CD4-positive, alpha-beta T cell (primary cell): ENCODE measurements at places on chromosomes 5 and 9.

GRCh38 chr5:74412066-74412465 is 228.5 kb downstream of the ENC1 start:
- DNase-seq, result no peak

- no peak for DNase-seq
Observed at GRCh38 chr9:93697352-93698139, 121.2 kb downstream of the PHF2 start.

GRCh38 chr9:89314955-89315354 is 3.3 kb upstream of the SECISBP2 start:
- DNase-seq, result no peak

GRCh38 chr5:140130949-140131733 is 5.4 kb downstream of the IGIP start:
- DNase-seq, result no peak

GRCh38 chr5:54696931-54697330 is 179.4 kb downstream of the SNX18 start:
- DNase-seq, result no peak

- no peak for DNase-seq
Observed at GRCh38 chr9:131851414-131851813, 111.5 kb upstream of the RAPGEF1 start.

GRCh38 chr5:31751610-31752009 is 112.7 kb downstream of the PDZD2 start:
- no peak for DNase-seq

GRCh38 chr9:24502206-24502937 is 43.3 kb downstream of the IZUMO3 start:
- no peak for DNase-seq

GRCh38 chr9:118362596-118362995 is 658.4 kb downstream of the TLR4 start:
- DNase-seq, result no peak
